Activated CD4-positive, alpha-beta memory T cell treated with anti-CD3 and anti-CD28 coated beads for 36 hours (primary cell): ENCODE measurements at places on chromosomes 5 and 9. TPM values are rescaled to one million over a fixed set of nuclear protein-coding genes. Genes with fewer than 3 reads are reported as not detected.
A peak's percentile ranks its signal among the peaks of the same experiment; 100 is the strongest.

DNA sequence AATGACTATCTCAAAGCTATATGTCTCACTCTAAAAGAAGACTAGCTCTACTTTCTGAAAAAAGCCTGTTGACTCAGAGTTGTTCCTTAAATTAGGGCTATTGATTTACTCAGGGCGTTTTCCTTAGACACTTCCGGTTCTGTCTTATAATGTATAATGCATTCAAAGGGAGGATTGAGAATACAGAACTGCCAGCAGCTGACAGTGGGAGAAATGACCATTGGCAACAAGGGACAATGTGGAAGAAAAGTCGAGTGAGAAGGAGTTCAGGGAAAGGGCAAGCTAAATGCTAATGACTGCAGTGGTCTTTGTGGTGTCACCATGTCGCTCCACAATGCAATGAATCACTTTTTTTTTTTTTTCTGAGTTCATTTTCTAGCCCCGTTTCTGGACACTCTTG lies 65.7 kb upstream of the ANKH start:
- no peak for DNase-seq
- H3K27me3 ChIP-seq, result peaks cover 2% of the 10 kb centered on the region
- no peak overlapping the region for H3K4me3 ChIP-seq
- H3K36me3 ChIP-seq, result no peaks in the 10 kb centered on the region
- no peak overlapping the region for H3K27ac ChIP-seq

DNA sequence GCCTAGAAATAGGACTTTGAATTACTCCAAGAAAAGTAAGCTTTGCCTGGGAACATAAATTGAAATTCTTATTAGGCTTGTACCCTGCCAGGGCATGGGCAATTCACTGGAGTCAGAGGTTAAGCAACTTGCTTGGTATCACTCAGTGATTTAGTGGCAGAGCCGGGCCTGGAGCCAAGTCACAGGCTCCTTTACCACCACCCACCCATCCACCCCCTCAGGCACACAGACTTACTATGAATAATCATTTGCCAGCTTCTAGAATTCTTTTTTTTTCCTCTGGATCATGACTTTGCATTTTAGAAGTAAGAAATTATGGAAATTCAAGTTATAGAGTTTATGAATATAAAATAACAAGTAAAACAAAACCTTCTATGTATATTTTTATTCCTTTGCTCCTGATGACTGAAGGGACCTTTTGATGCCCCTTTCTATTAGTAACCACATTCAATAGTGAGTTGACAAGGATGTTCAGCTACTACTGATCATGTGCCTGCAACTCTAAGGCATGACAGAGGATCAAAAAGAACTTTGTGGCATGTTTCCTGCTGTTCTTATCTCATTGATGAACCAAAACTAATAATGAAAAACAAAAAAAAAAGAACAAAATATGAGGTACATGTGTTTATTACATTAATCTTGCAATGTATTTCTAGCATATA lies 614.7 kb downstream of the TLR4 start:
- H3K4me1 ChIP-seq, result no peaks in the 10 kb centered on the region
- H3K27ac ChIP-seq, result no peak overlapping the region
- no peak overlapping the region for H3K4me3 ChIP-seq
- H3K36me3 ChIP-seq, result no peaks in the 10 kb centered on the region

- no peaks in the 10 kb centered on the region for H3K36me3 ChIP-seq
- H3K4me1 ChIP-seq, result no peaks in the 10 kb centered on the region
- no peak for DNase-seq
- peaks cover 6% of the 10 kb centered on the region for H3K27me3 ChIP-seq
These were observed 199.2 kb downstream of the TRIO start for GRCh38 chr5:14342306-14342705.

GRCh38 chr5:136082390-136083193 lies 50.1 kb upstream of the SMAD5 start:
- H3K4me1 ChIP-seq, result peaks cover 9% of the 10 kb centered on the region
- H3K27ac ChIP-seq, result no peak overlapping the region
- no peak overlapping the region for H3K4me3 ChIP-seq
- peaks cover 24% of the 10 kb centered on the region for H3K27me3 ChIP-seq
- DNase-seq, result peak; percentile 73

Gene FLT4
- 2.0 TPM for total RNA-seq

DNA sequence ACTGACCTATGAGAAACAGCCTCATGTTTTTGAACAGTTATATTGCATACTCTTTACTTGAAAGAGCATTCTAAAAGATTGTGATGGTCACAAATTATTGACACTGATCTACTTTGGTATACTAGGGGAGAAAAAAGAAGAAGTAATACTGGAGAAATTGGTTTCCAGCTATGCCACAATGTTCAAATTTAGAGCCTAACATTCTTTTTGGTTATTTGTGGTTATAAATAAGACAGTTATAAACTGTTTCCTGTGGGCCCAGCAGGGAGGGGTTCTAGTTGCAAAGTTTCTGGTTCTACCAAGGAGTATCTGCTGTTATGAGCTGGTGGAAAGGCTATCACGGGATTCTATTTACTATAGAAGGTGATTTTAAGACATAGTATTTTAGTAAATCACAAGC lies 4.8 kb downstream of the CWC27 start:
- H3K4me1 ChIP-seq, result peaks cover 22% of the 10 kb centered on the region
- DNase-seq, result no peak
- H3K36me3 ChIP-seq, result peaks cover 11% of the 10 kb centered on the region
- H3K4me3 ChIP-seq, result no peak overlapping the region

Gene TMC1
- total RNA-seq, result not detected

DNA sequence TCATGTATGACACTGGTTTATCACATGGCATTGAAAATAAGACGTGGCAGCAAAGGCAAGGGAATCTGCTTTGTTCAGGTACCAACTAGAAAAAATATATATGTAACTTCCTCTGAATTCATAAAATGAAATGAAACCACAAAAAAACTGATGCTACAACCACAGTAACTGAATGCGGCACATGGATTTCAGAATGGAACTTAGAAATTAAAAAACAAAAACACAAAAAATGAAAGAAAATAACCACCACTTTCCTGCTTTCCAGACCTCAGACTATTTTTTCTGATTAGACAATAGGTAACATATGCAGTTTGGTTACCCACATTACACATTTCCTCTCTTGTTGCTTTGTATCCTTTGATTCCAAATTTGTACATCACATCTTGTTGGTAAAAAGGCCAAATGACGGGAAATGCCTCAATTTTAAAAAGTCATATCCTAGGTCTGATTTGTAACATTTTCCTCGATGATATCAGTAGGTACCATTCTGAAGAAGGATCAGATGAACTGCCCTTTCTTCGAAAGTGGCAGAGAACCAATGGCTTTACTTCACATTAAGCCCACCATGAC lies 18.1 kb upstream of the PDCL start:
- H3K4me3 ChIP-seq, result no peak overlapping the region
- DNase-seq, result no peak
- H3K36me3 ChIP-seq, result peaks cover 20% of the 10 kb centered on the region
- H3K4me1 ChIP-seq, result peaks cover 28% of the 10 kb centered on the region

DNA sequence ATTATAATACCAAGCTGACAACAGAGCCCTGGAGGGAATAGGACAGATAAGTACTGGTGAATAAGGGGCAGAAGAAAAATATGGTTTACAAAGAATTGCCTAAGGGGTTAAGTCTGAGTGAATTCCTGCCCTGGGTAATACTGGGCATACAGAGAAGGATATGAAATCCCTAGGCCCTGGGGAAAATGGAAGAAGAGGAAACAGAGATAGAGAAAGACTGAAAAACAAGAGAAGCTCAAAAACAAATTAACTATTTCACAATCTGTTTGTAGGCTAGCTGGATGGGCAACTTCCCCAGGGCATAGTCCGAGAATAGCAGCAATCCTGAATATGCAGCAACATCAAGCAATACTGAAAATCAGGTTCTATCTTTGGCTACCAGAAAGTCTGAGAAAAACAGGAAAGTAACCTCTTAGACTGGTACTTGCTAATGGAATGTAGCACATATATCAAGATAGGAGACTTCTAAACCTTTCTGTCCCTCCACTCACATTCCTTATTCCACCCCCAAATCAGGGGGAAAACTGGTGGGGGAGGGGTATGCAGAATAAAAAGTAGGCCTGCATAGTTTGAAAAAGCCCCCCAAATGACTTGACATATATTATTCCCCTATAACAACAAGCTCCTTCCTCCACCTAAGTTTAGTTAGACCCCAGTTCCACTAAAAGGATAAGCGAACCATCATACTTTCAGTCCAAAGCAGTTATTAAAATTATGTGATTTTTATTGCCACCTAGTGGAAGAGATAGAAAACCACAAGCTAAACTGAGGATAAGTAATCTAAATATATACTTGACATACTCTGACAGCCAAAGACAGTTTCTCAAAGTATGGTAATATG lies 20.6 kb downstream of the SLC38A9 start:
- H3K27ac ChIP-seq, result no peak overlapping the region
- H3K4me1 ChIP-seq, result peaks cover 2% of the 10 kb centered on the region
- H3K27me3 ChIP-seq, result no peaks in the 10 kb centered on the region
- H3K4me3 ChIP-seq, result no peak overlapping the region

DNA sequence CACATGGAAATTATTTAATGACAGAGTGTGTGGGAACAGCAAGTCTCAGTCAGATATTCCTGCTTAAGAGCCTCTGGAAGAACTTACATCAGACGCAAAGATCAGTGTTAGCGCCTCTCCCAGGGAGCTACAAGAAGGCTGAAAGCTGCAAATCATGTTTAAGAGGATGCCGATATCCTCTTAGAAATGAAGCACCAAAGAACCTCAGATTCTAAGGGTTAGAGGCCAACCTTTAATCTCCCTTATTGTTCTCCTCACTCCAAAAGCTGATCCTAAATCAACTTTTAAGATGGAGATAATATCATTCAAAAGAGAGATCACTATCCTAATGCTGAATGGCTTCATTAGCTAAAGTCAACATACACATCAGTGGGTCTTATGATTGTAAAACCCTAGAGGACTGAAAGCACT lies 160.6 kb downstream of the NFIB start:
- H3K4me1 ChIP-seq, result peaks cover 6% of the 10 kb centered on the region
- no peaks in the 10 kb centered on the region for H3K36me3 ChIP-seq
- no peak overlapping the region for H3K27ac ChIP-seq
- peaks cover 2% of the 10 kb centered on the region for H3K27me3 ChIP-seq
- DNase-seq, result no peak
- no peak overlapping the region for H3K4me3 ChIP-seq

Gene EGFLAM
- not detected for total RNA-seq

- no peak overlapping the region for H3K4me3 ChIP-seq
- peaks cover 13% of the 10 kb centered on the region for H3K4me1 ChIP-seq
- H3K27me3 ChIP-seq, result peaks cover 2% of the 10 kb centered on the region
- H3K27ac ChIP-seq, result no peak overlapping the region
- peak; percentile 13 for DNase-seq
These were observed 161.3 kb downstream of the ZNF608 start for GRCh38 chr5:124584991-124585715.

DNA sequence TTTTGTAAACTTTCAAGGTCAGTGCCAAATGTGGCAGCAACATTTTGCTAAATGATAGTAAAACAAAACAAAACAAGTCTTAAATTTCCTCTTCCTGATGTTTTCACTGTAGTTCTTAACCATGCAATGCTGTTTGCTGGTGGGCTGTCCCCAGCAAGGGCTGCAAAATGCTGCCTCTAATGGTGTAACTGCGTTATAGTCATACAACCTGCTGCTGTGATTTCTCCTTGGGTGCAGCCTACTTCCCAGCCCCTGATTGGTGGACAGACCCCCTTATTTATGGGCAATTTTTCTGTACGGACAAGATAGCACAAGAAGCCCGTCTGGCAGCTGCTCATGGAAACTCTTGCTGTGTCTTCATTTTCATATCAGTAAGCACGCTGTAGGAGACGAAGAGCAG lies 26.6 kb upstream of the PIP5K1B start:
- H3K27me3 ChIP-seq, result peaks cover 18% of the 10 kb centered on the region
- H3K36me3 ChIP-seq, result no peaks in the 10 kb centered on the region
- DNase-seq, result no peak

DNA sequence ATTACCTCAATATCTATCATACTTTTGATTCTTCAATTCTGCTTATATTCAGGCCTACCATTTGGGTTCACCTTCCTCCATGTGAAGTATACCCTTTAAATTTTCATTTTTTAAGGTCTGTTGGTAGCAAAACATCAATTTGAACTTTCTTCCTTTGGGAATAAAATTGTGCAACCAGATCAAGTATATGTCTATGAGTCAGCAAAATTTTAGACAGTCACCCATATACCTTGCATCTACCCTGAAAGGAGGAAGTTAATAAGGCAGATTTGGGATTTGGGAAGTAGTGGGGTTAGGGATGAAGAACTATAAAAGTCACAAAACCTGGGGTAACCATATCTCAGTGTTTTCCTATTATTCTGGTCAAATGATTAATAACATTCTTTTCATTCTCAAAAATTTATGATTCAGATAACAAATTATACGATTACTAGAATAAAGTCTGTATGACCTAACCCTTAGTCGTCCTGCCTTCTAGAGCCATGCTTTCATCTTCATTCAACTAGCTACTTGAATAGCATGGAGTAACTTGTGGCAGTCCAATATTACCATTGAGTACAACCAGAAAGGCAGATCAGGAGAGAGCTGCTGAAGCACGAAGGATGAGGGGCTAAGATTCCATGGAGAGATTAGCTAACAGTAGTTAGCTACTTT lies 2.8 kb upstream of the IL33 start:
- no peaks in the 10 kb centered on the region for H3K4me1 ChIP-seq
- no peaks in the 10 kb centered on the region for H3K36me3 ChIP-seq
- peaks cover 7% of the 10 kb centered on the region for H3K27me3 ChIP-seq
- H3K27ac ChIP-seq, result no peak overlapping the region
- no peak overlapping the region for H3K4me3 ChIP-seq
